GM18507 (cell line): ENCODE measurements at places on chromosomes 11 and 22.
A peak's percentile ranks its signal among the peaks of the same experiment; 100 is the strongest.

DNA sequence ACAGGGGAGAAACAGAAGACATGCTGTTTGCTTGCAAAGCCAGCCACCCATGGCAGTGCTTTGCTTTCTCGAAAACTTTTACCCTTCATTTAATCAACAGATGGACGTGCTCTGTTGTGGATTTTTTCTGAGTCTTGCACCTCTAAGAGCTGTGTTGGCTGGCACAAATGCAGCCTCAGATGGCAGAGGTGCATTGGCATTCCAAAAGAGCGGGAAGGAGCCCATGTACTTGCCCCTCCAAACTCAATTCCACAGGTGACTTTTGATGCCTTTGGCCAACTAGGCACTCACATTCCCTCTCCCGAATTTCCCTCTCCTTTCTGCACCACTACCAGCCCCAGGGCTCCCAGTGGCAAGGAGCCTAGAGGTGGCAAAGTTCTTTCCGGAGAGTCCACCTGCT lies 1.2 kb downstream of the KIRREL3 start:
- DNase-seq = no peak

DNA sequence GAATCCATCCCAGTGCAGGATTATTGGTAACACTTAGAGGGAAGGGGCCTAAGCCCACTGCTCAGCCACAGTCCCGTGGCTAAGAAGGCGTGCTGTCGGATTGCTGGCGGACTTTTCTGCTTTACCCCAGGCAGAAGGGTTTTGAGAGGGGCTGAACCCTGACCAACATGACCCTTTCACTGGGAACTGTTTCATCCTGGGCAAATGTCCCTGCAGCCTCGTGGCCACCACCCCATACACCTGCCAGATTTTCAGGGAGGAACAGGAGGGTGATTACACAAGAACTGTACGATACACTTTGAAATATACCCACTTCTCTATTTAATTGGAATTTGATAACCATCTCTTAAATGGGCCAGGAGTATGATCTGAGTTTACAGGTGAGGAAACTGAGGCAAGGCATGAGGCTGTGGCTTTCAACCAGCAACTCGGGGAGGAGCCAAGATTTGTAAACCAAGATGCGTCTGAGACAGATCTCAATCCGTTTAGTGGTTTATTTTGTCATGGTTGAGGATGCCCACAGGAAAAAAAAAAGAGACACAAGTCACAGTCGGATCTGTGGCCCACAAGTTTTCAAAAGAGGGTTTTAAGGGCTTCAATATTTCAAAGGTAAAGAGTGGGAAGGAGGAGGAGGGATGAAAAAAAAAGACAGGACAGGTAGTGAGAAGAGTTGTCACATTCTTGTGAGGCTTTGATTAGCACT lies 6.1 kb upstream of the APOL3 start:
- no peak for DNase-seq

- DNase-seq = peak; percentile 44
These were observed 43.0 kb upstream of the USP47 start for GRCh38 chr11:11798586-11799438.

DNA sequence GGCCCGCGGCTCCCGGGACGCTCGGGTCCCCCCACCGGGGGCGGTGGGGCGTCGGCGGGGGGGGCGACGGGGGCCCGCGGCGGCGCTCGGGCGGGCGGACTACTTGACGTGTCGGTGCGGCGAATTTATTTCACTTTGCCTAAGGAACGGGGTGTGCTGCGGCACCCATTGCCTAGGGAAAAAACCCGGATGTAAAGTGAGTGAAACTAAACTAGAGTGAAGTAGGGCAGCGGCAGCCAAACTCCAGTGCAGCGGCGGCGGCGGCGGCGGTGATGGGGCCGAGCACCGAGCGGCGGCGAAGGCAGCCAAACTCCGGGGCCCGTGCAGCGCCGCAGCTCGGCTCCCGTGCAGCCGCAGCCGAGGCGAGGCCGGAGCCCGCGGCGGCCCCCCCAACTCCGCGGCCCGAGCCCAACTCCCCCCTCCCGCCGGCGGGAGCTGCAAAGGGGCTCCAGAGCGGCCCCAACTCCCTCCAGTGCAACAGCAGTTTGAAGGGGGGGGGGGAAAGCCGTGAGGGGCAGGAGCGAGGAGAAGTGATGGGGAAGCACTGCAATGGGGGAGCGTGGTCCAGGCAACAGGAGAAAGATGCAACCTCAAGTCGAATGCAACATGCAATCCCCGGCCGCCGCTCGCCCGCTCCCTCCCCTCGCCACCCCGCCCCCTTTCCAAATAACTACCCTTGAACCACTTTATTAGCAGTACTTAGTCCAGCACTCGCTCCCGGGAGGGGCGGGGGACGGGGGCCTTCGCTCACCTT lies 647 bp upstream of the PHF21A start:
- peak; percentile 38 for DNase-seq

DNA sequence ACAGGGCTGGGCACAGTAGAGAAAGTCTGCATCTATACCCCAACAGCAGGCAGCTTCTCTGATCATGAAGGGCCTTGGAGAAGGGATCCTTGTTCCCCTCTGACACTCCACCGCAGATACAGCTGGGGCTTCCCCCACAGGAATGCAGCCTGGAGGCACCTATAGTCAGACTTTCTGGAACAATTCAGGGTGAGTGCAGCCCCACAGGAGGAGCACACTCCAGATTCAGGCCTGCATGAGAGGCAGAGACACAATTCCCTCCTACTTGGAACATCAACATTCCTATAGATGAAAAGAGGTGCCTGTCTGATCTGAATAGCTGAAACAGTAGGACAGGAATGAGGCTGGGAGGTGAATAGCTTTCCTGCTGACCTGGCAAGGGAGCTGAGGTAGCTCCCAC lies 1298.0 kb upstream of the CNTN5 start:
- DNase-seq = no peak

- no peak for DNase-seq
These were observed 48.4 kb upstream of the WEE1 start for GRCh38 chr11:9525116-9525515.

- no peak for DNase-seq
These were observed 21.1 kb downstream of the B3GAT1 start for GRCh38 chr11:134390706-134391569.

DNA sequence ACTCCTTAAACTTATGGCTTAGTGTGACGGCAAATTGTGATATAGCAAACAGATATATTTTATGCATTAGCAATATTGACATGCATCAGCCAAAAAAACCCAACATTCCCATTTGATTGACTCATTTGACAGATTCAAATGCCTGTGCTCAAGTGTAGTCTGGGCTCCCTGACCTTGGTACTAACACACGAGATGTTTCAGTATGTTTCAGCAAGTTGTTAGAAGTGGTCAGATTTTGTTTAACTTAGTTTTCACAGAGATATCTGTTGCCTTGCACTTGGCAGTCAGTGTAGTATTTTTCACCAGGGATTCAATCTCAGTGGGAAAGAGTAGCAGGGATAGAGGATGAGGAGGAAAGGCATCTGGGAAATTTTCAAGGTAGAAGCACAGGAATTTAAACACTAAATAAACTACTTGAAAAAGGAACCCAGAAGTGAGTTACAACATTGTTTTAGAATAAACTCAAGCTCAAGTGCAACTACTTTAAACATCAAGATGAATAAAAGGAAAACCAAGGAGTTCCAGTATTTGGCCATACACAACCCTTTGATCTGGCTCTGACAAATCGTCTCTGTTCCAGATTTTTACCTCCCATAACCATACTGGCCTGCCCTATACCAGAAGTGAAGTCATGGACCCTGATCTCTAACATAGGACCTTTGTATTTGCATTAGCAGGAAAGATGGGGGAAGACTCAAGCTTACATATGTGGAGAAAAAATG lies 56.5 kb upstream of the BLID start:
- DNase-seq = no peak

GRCh38 chr11:8286886-8287285 lies 23.2 kb upstream of the LMO1 start:
- DNase-seq = no peak

- no peak for DNase-seq
These were observed 216.5 kb upstream of the CADM1 start for GRCh38 chr11:115720602-115721245.

GRCh38 chr22:47209040-47209514 lies 446.6 kb downstream of the TBC1D22A start:
- DNase-seq = no peak

DNA sequence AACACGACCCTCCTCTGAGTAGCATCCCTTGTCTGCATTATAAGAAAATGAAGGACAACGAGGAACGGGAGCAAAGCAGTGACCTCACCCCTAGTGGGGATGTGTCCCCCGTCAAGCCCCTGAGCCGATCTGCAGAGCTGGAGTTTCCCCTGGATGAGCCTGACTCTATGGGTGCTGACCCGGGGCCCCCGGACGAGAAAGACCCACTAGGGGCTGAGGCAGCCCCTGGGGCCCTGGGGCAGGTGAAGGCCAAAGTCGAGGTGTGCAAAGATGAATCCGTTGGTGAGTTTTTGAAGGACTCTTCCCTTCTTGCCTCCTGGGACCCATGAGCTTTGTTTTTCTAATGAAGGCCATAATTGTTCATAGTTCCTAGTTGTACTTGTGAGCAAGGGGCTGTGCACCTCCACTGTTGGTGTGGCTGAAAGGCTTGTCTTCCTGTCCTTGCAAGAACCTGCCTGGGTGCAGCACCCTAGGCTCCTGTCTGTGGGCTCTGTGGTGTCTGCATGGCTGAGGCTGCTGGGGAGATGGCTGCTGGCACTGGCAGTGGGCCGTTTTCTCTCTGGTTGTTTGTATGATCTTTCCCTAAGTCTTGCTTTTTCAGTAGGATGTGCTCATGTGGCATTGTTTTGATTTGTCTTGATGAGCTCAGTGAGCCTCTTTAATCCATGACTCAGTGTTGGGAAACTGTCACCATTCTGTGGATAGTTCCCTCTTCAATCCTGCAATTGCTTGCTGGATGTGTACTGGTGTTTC lies 10.1 kb downstream of the DGCR8 start:
- no peak for DNase-seq

GRCh38 chr11:121723246-121723741 lies 270.5 kb upstream of the SORL1-AS1 start:
- no peak for DNase-seq

GRCh38 chr11:74672332-74672955 lies 58.8 kb downstream of the CHRDL2 start:
- DNase-seq = no peak

- DNase-seq = no peak
These were observed 17.1 kb upstream of the ADORA2A start for GRCh38 chr22:24410110-24410856.

DNA sequence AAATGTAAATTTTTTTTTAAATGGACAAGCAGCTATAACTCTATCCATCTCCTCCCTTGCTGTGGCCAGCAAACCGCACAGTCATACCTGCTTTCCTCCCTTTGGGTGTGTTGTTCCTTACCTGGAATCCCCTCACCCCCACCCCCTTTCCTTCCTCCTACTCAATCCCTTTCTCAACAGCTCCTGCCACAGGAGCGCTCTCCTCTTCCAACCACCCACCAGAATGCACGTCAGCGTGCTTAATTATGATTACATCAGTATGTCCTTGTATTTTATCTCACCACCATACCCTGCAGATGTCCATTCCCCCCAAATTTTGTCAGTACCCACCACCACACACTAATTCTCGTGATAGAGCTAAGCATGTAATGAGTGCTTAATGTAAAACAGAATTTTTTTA lies 60.9 kb upstream of the LMO2 start:
- DNase-seq = no peak

- DNase-seq = no peak
These were observed 50.5 kb upstream of the ADA2 start for GRCh38 chr22:17269607-17270261.

DNA sequence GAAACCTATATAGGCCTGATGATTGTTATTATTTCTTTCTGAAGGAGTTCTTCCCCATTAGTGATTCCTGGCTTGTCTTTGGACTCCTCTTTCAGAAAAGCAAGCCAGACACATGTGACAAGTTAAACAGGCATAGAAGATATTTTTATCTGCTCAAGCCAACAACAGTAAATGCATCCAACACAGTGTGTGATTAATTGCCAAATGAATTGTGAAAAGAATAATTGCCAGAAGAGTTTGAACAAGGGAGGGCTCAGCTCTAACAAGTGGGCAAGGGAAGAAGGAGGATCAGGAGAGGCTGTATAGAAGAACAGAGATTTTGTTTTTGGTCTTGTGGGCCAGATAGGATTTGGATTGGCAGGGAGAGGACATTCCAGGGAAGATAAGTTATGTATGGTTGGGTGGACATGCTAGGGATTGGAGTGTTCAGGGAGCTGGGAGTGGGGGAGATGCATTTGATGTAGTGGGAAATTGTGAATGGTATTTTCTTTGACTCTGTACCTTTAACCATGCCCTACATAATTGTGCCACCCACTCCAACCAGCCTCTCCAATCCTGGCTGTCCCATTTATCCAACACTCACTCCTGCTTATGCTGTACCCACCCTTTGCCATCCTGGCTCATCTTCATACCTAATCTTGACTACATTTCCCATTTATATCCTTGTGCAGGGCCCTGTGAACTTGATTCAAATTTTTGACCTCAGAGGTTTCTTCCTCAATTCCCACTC lies 172.8 kb downstream of the RRAS2 start:
- no peak for DNase-seq

DNA sequence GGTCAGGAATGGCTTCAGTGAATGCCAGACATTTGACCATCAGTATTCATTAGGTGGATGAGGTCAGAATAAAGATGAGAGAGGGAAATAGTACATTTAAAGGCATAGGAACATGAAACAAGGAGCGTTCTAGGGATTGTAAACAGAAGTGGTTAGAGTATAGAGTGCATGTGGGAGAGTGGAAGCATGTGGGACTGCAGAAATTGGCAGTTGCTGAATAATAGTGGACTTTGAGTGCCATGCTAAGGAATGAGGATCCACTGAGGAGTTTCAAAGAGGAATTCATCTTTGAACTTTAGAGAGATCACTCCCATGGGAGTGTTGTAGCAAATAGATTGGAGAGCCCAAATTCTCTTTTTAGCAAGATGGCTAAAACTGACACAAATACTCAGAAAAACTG lies 7.9 kb downstream of the RNF169 start:
- DNase-seq = no peak

GRCh38 chr11:113629562-113629961 lies 76.5 kb downstream of the TMPRSS5 start:
- no peak for DNase-seq
